ENCODE measurements at places on chromosomes 1 and 21. TPM values are rescaled to one million over a fixed set of nuclear protein-coding genes. Genes with fewer than 3 reads are reported as not detected.

GRCh38 chr1:4115191-4115900 lies 215.3 kb upstream of the C1orf174 start:
- no peak for DNase-seq

DNA sequence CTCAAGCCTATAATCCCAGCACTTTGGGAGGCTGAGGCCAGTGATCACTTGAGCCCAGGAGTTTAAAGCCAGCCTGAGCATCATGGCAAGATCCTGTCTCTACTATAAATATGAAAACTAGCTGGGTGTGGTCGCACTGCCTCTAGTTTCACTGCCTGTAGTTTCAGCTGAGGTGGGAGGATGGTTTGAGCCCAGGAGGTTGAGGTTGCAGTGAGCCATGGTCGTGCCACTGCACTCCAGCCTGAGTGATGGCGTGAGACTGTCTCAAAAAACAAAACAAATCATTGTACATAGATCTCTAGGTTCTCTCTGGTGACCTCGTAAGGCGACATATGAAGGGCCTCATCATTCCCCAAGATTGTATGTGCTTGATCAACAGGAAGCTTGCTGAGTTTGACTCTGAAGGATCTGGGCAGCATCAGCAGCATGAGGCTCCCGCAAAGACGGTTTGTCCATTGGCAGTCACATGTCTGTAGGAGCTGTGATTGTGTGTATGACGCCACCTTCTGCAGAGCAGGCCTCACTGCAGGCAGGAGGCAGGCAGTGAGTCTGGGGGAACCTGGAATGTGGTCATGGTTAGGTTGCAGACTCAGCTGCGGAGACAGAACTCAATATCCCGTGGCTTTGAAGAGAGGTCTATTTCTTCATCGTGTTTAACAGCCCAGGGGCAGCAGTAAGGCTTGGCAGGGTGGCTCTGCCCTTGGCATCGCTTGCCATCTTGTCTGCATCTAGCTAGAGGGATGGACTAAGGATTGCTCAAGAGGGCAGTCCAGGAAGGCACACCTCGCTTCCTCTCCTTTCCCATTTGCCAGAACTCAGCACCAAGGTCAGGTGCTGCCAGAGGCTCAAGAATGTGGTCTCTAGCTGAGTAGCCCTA lies 14.0 kb downstream of the ATP5PO start:
- DNase-seq = no peak

DNA sequence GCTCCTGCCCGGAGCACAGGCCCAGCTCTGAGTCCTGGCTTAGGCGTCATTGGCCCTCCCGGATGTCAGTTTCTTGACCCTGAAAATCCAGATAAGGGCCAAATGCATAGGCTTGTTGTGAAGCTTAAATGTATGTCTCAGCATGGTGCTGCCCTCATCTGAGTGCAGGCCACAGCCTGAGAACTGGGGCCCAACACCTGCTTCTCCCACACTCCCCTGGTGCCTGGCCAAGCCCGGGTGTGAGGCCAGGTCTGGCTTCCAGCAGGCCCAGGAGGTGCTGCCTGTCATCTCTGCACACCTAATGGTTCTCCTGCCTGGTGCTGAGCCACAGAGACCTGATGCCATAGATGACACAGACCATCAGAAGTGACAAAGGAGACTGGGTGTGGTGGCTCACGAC lies 14.0 kb downstream of the MX2 start:
- DNase-seq = no peak

- no peak for DNase-seq
These were observed 109.6 kb downstream of the WDR3 start for GRCh38 chr1:118039170-118039569.

- DNase-seq = no peak
These were observed 18.7 kb downstream of the UQCRHL start for GRCh38 chr1:15788624-15789301.

DNA sequence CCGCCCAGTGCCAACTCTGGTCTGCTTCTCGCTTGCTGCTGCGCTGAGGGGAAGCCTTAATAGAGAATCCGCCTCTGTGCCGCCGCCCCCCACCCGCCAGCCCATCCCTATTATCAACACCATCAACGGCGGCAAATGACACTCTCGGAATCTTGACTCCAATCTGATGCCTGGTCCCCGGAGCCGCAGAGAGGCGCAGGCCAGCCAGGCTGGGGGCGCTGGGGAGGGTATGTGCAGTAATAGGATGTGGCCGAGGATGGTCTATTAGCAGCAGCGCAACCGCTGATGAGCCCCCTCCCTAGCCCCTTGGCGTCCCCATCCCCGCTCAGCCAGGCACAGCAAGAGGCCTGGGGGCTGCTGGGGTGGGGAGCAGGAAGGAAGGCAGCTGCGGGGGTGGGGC lies 15.1 kb upstream of the DMBX1 start:
- DNase-seq = no peak

GRCh38 chr1:168772428-168773060 lies 43.5 kb upstream of the DPT start:
- DNase-seq = no peak

DNA sequence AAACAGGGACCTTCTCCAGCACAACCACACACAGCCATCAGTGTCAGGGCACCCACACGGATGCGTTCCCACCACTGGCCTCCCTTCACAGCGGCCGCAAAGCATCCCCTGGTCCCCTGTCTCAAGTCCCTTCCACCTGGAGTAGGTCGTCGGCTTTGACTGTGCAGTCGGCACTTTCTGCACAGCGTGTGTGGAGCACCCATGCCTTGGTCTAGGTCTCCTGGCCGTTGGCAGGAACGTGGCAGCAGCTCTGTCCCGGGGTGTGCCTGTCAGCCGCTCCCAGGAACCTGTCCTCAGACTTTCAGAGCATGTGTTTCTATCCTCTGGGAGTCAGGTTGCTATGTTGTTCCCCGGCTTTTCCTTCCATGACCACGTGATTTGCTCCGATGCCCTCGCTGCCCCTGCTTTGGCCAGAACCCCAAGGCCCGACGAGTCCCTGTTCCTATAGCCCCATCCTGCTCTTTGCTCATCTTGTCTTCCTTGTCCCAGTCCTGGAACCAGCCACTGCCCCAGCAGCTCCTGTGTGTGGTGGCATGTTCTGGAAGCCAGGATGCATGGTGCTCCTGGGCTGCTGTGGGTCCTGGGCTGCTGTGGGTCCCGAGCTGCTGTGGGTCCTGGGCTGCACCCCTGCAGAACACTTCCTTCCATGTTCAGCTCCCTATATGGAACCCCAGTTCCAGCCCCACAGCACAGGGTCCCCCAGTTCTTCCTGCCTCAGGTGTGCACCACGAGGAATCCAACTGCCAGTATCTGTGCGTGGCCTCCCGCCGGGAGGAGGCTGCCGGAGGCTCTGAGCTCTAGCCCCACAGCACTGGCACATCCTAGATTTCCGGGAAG lies 84.2 kb upstream of the COL6A1 start:
- no peak for DNase-seq

- DNase-seq = no peak
These were observed 30.7 kb downstream of the JAK1 start for GRCh38 chr1:64935551-64936155.

DNA sequence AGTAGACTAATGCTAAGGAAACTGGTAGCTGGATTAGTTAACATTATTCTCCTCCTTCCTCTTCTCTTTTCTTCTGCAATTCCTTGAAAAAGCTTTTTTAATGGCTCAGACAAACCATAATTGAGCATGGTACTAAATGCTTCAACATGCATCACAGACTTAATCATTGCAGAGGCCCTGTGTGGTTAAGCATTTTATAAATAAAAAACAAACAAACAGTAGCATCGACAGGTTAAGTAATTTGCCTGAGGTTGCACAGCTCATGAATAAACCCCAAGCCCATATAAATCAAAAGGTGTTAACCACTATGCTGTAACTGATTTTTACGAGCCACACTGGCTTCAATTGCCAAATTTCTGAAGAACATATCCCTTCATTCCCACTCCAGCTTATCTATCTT lies 462.1 kb downstream of the LMO4 start:
- no peak for DNase-seq

DNA sequence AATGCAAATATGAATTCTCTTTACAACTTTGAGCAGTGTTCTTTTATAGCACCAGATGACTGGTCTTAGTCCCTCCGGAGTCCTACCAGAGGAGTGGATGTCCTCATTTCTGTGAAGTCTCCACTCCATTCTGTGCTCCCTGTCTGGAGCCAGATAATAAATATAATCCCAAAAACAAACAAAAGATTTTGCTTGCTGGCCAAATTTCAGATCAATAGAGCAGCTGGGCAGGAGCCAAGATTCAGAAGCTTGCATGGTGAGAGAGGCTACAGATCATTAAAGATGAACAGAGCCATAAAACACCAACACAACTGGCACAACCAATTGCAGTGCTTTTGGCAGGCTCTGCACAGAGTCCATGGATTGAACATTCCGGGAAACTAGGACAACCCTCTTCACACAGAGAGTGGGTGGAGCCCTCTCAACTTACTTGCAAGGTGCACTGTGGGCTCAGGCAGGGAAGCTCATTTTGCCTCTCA lies 231.5 kb upstream of the SNX7 start:
- no peak for DNase-seq

DNA sequence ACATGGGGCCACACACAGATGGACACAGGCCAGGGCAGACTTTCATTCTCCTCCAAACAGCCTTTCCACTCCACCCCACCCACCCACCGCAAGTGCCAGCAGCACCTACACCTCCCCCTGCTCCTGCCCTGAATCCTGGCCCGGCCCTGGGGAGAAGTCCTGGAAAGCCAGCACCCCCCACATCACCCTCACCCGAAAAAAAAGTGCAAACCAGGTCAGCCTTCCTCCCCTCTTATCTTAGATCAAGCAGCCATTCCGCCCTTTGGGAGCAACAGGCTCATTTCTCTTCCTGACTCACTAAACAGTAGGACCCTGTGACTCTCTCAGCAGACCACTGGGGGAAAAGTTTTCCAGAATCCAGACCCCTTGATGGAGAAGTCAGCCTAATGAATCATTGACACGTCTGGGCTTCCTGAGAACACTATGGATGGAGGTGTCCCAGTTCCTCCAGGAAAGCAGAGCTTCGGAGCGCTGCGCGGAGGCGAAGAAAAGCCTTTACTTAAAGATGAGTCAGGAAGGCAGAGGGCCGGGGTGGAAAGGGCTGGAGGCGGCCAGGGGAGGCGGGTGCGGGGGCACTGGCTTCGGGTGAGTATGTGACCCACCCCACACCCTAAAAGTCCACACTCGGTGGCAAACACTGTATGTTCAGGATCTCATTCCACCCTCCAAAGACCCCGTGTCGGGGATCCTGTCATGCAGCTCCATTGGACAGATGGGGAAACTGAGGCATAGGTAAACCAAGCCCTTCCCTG lies 588.7 kb downstream of the MATN1 start:
- DNase-seq = no peak

GRCh38 chr1:171769171-171769570 lies 12.3 kb upstream of the METTL13 start:
- DNase-seq = no peak

DNA sequence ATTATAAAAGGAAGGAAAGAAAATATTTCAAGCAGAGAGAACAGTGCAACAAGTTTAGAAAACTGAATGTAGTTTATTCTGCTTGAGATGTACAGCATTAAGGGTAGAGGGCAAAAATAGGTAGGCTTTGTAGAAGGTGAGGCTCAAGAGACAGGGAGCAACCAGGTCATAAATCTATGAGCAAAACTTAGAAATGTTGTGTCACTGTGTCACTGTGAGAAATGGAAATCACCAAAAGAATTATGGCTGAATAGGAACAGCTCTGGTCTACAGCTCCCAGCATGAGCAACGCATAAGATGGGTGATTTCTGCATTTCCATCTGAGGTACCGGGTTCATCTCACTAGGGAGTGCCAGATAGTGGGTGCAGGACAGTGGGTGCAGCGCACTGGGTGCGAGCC lies 53.6 kb downstream of the TNFSF4 start:
- no peak for DNase-seq

DNA sequence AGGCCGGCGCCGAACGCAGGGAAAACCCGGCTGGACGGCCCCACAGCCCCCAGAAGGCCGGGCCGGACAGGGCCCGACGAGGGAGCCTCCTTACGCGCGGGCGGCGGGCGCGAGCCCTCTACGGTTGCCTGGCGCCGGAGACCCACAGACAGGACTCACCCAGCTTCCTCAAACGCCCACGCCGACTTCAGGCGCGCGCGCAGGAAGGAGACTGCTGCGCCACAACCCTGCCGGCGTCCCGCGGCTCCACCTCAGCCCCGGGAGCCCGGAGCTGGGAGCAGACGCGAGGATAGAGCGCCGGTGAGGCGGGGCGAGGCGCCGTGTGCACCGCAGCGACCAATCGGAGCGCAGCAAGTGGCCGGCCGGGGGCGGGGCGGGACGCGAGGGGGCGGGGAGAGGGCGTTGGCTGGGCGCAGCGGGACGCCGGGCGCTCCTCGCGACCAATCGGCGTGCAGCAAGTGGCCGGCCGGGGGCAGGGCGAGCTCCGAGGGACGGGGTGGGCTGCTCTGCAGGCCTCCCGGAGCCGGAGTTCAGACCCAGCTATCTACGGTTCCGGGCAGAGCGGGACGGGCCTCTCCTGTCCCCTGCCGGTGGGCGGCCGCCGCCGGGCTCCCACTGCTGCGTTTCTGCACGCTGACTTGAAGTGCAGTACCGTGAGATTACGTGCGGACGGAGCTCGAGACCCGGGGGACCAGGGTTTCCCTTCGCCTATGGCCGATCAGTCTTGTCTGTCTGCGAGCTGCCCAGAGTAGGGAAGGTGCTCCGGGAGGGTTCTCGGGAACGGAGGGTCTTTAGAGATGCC lies at the start of gene TMEM50B:
TMEM50B (minus strand) TSS at position 296 of the 802 bp plus-strand sequence. CDS start 11,089 bp downstream, outside the sequence.
- DNase-seq = peak; percentile 94

DNA sequence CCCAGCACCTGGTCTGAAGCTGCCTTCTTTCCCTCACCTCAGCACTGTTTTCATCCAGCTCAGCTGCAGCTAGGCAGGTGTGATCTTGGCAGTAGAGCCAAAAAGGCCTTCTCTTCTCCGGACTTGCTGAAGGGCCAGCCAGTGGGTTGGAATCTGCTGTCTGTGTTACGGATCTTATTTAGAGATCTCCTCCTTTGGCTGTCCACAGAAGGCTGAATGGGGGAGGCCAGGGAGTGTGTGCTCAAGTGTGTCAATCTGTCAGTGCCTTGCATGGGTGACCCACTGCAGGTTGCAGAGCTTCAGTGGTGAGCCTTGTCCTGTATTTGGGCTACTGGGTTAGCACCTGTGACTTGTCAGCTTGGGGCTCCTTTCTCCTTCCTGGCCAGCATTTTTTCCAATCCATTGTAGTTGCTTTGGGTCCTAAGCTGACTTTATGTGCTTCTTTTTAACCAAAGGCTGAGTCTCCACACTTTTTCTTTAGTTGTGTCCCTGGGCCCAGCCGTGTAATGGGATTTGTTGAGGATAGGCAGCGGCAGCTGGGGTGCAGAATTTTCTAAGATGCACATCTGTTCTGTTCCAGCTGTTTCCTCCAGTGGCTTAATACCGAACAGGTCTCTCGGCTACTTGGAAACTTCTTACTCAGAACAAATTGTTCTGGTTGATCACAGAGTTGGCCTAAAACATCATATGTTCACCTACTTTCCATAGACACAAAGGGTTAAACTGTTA lies 126.8 kb downstream of the PEX14 start:
- no peak for DNase-seq

- no peak for DNase-seq
These were observed 23.5 kb upstream of the C1QA start for GRCh38 chr1:22612671-22613571.

- DNase-seq = no peak
These were observed 62.7 kb downstream of the ZC3H11B start for GRCh38 chr1:219550201-219550600.

RBM11 gene
- total RNA-seq = 1.7 TPM

TSPEAR gene
- not detected for total RNA-seq

ALX3 gene
- total RNA-seq = not detected

PLOD1 gene
- total RNA-seq = 2.9 TPM

C1QC gene
- 3.3 TPM for total RNA-seq

DYRK3 gene
- 1.2 TPM for total RNA-seq

OR2L5 gene
- total RNA-seq = 0.23 TPM

TPTE gene
- not detected for total RNA-seq
